ENCODE measurements at places on chromosomes 7 and 10.

- no peak for DNase-seq
These were observed 2.9 kb downstream of the PLXNA4 start for GRCh38 chr7:132573251-132573955.

GRCh38 chr7:24728503-24729364, 28.5 kb downstream of the GSDME start:
- no peak for DNase-seq

GRCh38 chr7:101952355-101953247, 135.2 kb downstream of the CUX1 start:
- DNase-seq, result no peak

DNA sequence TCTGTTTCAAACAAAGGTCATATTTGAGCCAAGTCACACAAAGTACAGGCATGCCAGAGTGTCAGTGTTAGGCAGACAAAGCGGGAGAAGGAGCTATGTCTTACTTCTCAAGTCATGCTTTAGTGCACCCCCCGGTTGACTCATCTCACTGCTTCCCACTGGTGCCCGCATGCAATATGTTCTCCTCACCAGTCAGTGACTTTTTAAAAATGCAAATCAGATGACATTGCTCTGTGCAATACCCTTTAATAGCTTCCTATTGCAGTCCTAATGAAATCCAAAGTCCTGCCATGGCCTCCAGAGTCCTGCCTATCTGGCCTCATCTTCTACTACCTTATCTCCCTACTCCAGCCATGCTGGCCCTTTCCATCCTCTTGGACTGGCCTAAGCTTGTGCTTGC, 429.1 kb downstream of the ACTR3B start:
- DNase-seq, result no peak

DNA sequence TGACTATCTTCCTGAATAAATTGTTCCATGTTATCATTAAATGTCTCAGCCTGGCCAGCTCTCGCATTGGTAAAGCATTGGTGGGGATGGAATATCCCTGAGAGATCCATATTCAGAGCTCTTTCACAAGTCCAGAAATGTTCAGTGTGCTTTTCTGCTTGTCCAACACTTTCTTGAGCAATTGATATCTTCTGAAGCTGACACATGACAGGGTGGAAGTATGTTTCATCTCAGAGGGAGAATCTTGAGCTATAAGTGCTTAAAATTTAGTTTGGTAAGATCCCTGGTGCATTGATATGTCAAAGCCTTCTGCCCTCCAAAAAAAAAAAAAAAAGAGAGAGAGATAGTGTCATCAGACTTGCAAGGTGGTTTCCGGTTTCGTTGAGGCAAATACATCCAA, 7.4 kb downstream of the IFIT3 start:
- no peak for DNase-seq

- no peak for DNase-seq
These were observed 30.6 kb downstream of the ANLN start for GRCh38 chr7:36420307-36420706.

GRCh38 chr7:9856668-9857067, 1117.0 kb upstream of the PHF14 start:
- no peak for DNase-seq

GRCh38 chr7:40199076-40199802, 64.4 kb downstream of the SUGCT start:
- DNase-seq, result no peak

DNA sequence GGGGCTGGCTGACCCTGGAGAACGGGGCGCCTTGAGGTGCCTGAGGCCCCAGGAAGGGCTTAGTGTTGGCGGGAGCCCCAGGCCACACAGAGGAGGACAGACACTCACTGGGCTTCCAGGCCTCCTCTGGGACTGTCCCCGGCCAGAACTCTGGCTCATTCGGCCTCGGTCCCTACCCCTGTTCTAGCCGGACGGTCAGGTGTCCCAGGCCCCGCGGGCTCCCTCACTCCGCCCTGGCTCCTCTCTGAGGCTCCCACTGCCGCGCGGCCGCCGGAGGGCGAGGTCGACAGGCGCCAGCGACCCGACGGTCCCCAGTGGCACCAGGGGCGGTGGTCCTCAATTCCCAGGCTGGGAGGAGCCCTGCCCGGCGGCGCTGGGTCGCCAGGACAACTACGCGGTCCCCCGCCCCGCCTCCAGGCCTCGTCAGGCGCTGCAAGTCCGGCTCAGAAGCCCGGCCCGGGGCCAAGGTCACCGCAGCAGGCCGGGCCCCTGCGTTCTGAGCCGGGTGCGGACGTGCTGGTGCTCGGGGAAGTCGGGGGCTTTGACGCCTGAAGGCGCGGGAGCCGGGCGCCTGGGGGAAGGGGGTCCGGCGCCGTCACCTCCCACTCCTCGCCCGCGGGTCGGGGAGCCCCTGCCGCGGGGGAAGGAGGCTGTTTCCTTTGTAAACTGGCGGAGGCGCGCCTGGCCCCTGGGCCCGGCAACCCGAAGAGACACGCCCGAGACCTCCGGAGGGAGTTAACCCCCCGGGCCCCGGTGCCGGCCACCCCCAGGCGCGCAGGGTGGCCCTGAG, 1.1 kb upstream of the PWWP2B start:
- no peak for DNase-seq

GRCh38 chr7:137421366-137421765, 77.8 kb upstream of the PTN start:
- DNase-seq, result no peak

DNA sequence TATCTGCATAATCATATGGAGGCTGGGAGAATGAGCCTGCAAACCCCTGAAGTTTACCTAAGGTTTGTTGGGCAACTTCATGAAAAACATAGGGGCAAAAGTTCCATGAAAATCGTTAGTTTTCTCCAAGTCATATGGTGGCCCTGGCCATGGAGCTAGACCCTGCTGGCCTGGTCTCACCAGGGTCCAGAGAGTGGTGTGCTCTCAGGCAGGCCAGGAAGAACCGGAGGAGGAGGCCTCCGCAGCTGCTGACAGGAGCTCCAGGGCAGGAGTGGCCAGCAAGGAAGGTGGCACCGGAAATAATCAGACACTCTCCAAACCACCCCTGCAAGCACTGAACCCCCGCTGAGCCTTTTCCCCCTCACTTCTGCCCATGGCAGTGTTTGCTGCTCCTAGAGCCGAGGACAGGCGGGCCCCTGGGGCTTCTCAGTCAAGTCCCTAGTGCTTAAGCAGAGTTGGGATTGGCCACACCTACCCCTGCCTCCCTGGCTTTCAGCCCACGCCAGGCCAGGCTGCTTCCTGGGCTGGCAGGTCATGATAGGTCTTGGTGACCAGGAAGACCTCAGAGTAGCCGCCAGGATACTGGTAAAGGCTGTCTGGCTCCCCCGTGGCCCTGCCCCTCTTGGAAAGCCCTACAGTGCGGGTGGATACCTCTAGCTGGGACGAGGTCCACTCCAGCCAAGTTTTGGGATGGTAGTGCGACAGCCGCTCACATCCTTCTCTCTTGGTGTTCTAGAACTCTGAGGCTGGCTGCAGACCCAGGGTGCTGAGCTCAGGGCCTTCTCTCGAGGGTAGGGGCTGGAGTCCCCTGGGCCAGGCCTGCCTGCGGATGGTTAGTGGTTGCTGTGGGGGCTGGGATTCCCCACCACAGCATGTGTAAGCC, 242.8 kb downstream of the MGMT start:
- no peak for DNase-seq

DNA sequence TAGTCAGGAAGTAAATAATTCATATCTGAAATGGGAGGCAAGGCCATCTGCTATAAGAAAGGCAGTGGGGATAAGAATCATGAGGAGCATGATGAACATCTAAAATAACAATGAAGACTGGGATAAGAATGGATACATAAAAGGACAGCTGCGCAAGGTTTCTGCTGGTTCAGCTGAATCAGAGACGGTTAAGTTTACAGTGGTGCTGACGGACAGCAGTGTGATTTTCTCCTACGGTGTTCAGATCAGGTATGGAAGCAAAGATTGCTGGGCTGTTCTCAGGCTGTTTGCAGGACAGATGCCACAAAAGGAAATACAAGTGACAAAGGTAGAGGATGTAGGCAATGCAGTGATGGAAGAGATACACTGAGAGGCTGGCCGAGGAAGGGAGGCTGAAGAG, 8.4 kb downstream of the CYCS start:
- no peak for DNase-seq

DNA sequence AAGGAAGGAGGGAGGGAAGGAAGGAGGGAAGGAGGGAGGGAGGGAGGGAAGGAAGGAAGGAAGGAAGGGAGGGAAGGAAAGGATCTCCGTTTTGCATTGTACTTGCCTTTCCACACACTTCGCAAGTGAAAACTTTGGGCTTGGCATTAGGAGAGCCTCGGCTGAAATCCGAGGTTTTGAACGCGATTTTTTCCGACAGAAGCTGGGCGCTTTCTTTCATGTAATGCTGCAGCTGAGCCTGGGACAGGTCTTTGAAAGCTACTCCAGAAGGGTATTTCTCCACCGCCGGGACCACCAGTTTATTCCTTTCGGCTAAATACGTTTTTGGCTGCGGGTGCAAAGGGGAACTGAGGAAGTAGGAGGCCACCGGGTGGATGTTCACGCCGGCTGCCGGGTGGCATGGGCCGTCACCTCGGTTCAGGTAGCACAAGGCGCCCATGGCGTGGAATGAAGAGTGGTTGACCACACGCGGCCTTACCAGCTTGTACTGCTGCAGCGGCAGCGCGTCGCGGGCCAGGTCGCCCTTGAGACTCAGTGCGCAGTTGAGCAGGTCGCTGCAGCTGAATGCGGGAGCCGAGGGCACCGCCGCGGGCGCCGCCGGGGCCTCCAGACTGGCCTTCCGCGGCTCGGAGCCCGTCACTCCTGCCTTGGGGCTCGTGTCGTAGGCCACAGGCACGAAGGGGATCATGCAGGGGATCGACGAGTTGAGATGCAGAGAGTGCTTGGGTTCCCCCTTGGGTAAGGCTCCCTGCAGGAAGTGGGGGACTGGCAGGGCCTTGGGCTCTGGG, 825 bp downstream of the FEZF1 start:
- DNase-seq, result no peak

- DNase-seq, result no peak
These were observed 36.3 kb downstream of the TRIL start for GRCh38 chr7:28921822-28922221.

- no peak for DNase-seq
These were observed 150.4 kb downstream of the ACTR3B start for GRCh38 chr7:152909683-152910544.

- DNase-seq, result no peak
These were observed 11.3 kb downstream of the PPP1R3C start for GRCh38 chr10:91621483-91622113.

- no peak for DNase-seq
These were observed 140.7 kb downstream of the VTI1A start for GRCh38 chr10:112587729-112588128.

DNA sequence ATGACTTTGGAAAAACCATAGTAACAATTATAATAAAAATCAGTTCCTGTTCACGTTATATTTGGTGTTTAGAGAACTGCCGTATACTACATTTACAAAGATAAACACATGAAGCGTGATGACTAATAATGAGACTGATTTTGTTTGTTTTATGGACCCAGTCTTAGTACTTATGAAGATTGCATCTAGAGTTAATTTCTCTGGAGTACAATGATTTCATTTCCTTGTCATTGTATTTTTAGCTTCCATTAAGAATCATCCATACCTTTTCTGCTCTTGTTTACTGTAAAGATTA, 2.9 kb downstream of the RBM20 start:
- DNase-seq, result no peak

Measured in activated effector memory CD4-positive, alpha-beta T cell treated with Interleukin-2 at 50 U/mL for 16 hours (primary cell).